ENCODE measurements at places on chromosomes 1 and 21. TPM values are rescaled to one million over a fixed set of nuclear protein-coding genes. Genes with fewer than 3 reads are reported as not detected.

Gene TRIM17
- total RNA-seq: 4.5 TPM

Gene NR1I3
- not detected for total RNA-seq

Gene SAMD11
- 0.63 TPM for total RNA-seq

Gene C21orf91
- total RNA-seq: 16.2 TPM

Gene C1orf50
- total RNA-seq: 6.1 TPM

Gene CA6
- total RNA-seq: not detected

Gene MTARC2
- 15.8 TPM for total RNA-seq

Gene SORT1
- 65.2 TPM for total RNA-seq

Gene GPR25
- not detected for total RNA-seq

Gene FAM3B
- total RNA-seq: 59.7 TPM

Gene CELA3A
- total RNA-seq: not detected

Gene OR13G1
- not detected for total RNA-seq

GRCh38 chr1:2050793-2051682 is 827 bp downstream of the PRKCZ start:
- peak; percentile 14 for DNase-seq
- H3K36me3 ChIP-seq: no peaks in the 10 kb centered on the region
- no peak overlapping the region for H3K27ac ChIP-seq

DNA sequence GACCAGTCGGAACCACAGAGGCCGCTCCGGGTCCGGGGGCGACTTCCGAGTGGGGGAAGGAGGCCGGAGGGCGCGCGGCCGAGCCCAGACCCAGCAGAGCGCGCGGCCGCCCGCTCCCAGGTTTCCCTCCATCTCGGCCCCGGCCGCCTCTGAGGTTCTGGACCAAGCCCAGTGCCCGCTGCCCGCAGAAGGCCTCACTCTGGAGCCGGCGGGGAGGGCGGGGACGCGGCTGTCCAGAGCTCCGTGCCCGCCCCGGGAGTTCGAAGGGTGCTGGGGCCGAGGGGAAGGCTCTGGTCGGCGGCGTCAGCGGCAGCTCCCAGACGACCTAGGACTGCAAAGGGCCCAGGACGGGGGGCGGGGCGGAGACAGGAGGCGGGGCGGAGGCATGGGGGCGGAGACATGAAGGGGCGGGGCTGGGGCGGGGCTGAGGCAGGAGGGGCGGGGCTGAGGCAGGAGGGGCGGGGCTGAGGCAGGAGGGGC is 48.0 kb upstream of the SLC19A1 start:
- H3K27ac ChIP-seq: no peak overlapping the region
- H3K4me1 ChIP-seq: no peaks in the 10 kb centered on the region
- DNase-seq: peak; percentile 29
- no peaks in the 10 kb centered on the region for H3K36me3 ChIP-seq

- no peaks in the 10 kb centered on the region for H3K4me1 ChIP-seq
- H3K36me3 ChIP-seq: no peaks in the 10 kb centered on the region
- H3K27ac ChIP-seq: no peak overlapping the region
Measured at GRCh38 chr1:237180256-237180655, 138.3 kb downstream of the RYR2 start.

DNA sequence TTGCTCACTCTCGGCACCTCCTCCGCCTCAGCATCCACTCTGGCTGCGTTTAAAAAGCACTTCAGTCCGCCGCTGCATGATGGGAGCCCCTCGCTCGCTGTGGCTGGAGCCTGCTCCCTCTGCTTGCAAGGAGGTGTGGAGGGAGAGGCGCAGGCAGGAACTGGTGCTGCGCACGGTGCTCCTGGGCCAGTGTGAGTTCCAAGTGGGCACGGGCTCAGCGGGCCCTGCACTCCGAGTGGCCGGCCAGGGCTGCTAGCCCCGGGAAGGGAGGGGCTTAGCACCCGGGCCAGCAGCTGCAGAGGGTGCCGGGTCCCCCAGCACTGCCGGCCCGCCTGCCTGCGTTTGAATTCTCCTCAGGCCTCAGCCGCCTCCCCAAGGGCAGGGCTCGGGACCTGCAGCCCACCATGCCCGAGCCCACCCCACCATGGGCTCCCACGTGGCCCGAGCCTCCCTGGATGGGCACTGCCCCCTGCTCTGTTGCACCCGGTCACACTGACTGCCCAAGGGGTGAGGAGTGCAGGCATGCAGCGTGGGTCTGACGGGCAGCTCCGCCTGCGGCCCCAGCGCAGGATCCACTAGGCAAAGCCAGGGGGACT is 1599.5 kb downstream of the NCAM2 start:
- no peak overlapping the region for H3K27ac ChIP-seq
- no peak overlapping the region for H3K4me3 ChIP-seq
- no peak for DNase-seq
- no peaks in the 10 kb centered on the region for H3K4me1 ChIP-seq
- H3K27me3 ChIP-seq: no peaks in the 10 kb centered on the region
- no peaks in the 10 kb centered on the region for H3K36me3 ChIP-seq

DNA sequence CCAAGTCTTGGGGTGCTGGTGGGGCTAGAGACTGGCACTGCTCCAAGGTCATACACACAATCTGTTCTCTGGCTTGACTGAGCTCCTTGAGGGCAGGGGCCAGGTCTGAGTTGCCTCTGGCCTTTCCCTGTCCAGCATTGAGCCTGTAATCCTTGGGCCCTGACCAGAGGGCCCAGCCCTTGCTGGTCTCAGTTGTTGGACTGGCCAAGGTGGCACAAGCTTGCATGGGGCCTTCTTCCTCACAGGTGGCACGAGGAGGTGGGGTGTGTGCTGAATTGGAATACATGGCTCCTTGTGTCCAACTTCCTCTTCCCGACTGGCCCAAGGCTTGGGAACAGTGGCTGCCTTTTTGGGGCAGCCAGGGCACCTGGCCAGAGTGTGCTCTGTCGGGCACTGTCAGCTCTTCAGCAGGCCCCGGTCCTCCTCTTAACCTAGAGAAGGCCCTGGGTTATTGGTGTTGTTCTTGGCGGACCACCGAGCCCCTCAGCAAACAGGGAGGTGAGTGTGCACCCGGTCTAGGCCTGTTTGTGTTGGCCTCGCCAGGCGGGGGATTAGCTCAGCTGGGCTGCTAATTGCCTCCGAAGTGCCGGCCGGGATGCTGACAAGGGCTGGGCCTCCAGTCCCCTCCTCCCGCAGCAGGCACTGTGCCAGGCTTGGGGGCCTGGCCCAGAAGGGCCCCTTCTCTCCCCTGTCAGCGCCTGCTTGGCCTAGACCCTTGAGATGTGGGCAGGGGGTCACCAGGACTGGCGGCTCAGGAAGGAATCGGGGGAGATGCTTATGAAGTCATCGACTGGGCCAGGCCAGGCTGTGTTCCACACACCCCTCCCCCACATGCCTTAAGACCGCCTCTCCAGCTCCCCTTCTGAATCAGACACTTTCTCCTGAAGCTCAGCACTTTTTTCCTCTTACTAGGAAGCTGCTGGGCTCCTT is 28.5 kb downstream of the WNT4 start:
- peak overlapping the region; percentile 1 for H3K27ac ChIP-seq
- H3K4me3 ChIP-seq: no peak overlapping the region
- H3K4me1 ChIP-seq: no peaks in the 10 kb centered on the region
- no peaks in the 10 kb centered on the region for H3K27me3 ChIP-seq
- DNase-seq: no peak

- H3K36me3 ChIP-seq: no peaks in the 10 kb centered on the region
- no peak overlapping the region for H3K27ac ChIP-seq
- H3K27me3 ChIP-seq: no peaks in the 10 kb centered on the region
Measured at GRCh38 chr1:24717887-24718650, 27.2 kb upstream of the CLIC4 start.

- no peak overlapping the region for H3K4me3 ChIP-seq
- H3K4me1 ChIP-seq: no peaks in the 10 kb centered on the region
- H3K27me3 ChIP-seq: no peaks in the 10 kb centered on the region
Measured at GRCh38 chr1:201181726-201182125, 8.9 kb upstream of the IGFN1 start.

GRCh38 chr21:31329456-31330143 is 14.5 kb downstream of the TIAM1 start:
- H3K27ac ChIP-seq: no peak overlapping the region
- no peaks in the 10 kb centered on the region for H3K4me1 ChIP-seq
- no peaks in the 10 kb centered on the region for H3K27me3 ChIP-seq
- DNase-seq: no peak

GRCh38 chr21:35995522-35996088 is 64.7 kb downstream of the SETD4 start:
- DNase-seq: no peak
- H3K27ac ChIP-seq: no peak overlapping the region
- no peaks in the 10 kb centered on the region for H3K4me1 ChIP-seq
- no peaks in the 10 kb centered on the region for H3K36me3 ChIP-seq
- no peak overlapping the region for H3K4me3 ChIP-seq
- H3K27me3 ChIP-seq: no peaks in the 10 kb centered on the region

- H3K36me3 ChIP-seq: no peaks in the 10 kb centered on the region
- H3K4me1 ChIP-seq: peaks cover 9% of the 10 kb centered on the region
- no peaks in the 10 kb centered on the region for H3K27me3 ChIP-seq
Measured at GRCh38 chr21:30227128-30227527, 11.2 kb upstream of the CLDN8 start.

DNA sequence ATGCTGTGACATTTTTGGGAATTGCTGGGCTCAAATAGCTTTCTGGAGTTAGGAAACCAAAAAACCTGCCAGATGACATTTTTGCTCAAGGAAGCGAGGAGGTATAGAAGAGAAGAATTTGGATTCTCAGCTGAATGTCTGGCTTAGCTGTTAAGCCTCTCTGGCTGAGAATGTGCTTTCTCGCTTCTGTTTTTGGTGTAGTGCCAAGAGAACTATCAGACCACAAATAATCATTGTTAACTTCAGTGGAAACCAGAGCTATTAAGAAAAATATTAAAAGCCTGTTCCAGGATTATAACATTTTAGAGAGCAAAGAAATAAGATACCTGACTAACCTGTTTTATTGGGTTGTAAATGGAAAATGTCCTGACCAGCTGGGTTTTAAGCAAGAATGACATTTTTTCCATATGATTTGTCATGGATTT is 39.5 kb upstream of the DIPK1A start:
- peak overlapping the region; percentile 58 for H3K27ac ChIP-seq
- peaks cover 8% of the 10 kb centered on the region for H3K4me1 ChIP-seq
- DNase-seq: peak; percentile 14
- no peaks in the 10 kb centered on the region for H3K27me3 ChIP-seq

DNA sequence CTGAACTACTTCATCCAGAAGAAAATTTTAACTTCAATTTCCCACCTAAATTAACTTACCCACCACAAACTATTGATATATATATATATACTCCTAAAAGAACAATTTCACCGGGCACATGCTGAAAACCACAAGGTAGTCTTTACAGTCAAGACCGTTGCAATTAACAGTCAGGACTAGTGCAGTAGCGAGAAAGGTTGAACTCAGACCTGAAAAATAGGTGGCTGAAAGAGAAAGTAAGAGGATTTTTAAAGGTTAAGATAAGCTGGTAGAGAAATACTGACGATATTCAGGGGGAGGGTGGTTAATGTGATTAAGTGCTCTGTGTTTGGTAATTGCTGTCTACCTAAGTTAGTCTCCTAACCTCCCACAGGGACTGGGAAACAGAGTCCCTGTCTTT is 1153.5 kb upstream of the TMPRSS15 start:
- H3K4me1 ChIP-seq: no peaks in the 10 kb centered on the region
- H3K4me3 ChIP-seq: no peak overlapping the region
- DNase-seq: no peak
- H3K27ac ChIP-seq: no peak overlapping the region
- H3K36me3 ChIP-seq: no peaks in the 10 kb centered on the region
- H3K27me3 ChIP-seq: no peaks in the 10 kb centered on the region

- H3K27me3 ChIP-seq: no peaks in the 10 kb centered on the region
- no peaks in the 10 kb centered on the region for H3K4me1 ChIP-seq
- peak; percentile 11 for DNase-seq
- no peak overlapping the region for H3K4me3 ChIP-seq
- H3K27ac ChIP-seq: peak overlapping the region; percentile 48
Measured at GRCh38 chr1:68464891-68465290, 15.1 kb upstream of the RPE65 start.

GRCh38 chr1:237959838-237960237 is 69.1 kb upstream of the ZP4 start:
- H3K4me3 ChIP-seq: no peak overlapping the region
- H3K36me3 ChIP-seq: no peaks in the 10 kb centered on the region
- no peak for DNase-seq

DNA sequence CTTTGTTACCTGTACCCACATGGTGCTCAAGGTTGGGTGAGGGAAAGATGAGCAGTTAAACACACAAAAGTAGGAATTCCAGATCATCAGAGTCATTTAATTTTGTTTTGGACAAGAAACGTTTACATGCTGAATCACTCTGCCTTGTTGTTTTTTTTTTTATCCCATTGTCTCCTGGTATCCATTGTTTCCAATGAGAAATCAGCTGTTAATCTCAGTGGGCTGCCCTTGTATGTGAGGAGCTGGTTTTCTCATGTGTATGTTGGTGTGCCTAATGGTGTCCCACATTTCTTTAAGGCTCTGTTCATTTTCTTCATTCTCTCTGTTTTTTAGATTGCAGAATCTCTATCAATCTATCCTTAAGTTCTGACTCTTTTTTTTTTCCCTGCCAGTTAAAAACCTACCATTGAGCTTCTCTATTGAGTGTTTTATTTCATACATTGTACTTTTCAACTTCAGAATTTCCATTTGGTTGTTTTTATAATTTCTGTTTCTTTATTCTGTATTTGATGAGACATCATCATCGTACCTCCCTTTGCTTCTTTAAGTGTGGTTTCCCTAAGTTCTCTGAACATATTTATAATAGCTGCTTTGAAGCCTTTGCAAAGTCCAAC is 8.8 kb upstream of the OBSCN start:
- H3K4me1 ChIP-seq: no peaks in the 10 kb centered on the region
- no peaks in the 10 kb centered on the region for H3K36me3 ChIP-seq
- no peak for DNase-seq
- H3K27me3 ChIP-seq: no peaks in the 10 kb centered on the region
- H3K4me3 ChIP-seq: no peak overlapping the region
- H3K27ac ChIP-seq: no peak overlapping the region

- no peaks in the 10 kb centered on the region for H3K27me3 ChIP-seq
- DNase-seq: peak; percentile 77
- peak overlapping the region; percentile 100 for H3K27ac ChIP-seq
- H3K4me1 ChIP-seq: peaks cover 40% of the 10 kb centered on the region
- peak overlapping the region; percentile 55 for H3K4me3 ChIP-seq
Measured at GRCh38 chr1:156750711-156751450, 594 bp downstream of the HDGF start.

GRCh38 chr21:27258742-27259448 is 292.0 kb upstream of the ADAMTS5 start:
- no peak overlapping the region for H3K4me3 ChIP-seq
- H3K27ac ChIP-seq: no peak overlapping the region
- H3K36me3 ChIP-seq: no peaks in the 10 kb centered on the region

- H3K27ac ChIP-seq: no peak overlapping the region
- DNase-seq: no peak
- H3K4me1 ChIP-seq: no peaks in the 10 kb centered on the region
- no peaks in the 10 kb centered on the region for H3K27me3 ChIP-seq
- H3K4me3 ChIP-seq: no peak overlapping the region
Measured at GRCh38 chr1:32782086-32782485, 35.1 kb downstream of the YARS1 start.

Data from Caco-2 (cell line).